SK-N-DZ (cell line): ENCODE measurements at places on chromosomes 13 and 19.

GRCh38 chr19:18488403-18488723 lies 33.5 kb downstream of the ELL start:
- DNase-seq = no peak

DNA sequence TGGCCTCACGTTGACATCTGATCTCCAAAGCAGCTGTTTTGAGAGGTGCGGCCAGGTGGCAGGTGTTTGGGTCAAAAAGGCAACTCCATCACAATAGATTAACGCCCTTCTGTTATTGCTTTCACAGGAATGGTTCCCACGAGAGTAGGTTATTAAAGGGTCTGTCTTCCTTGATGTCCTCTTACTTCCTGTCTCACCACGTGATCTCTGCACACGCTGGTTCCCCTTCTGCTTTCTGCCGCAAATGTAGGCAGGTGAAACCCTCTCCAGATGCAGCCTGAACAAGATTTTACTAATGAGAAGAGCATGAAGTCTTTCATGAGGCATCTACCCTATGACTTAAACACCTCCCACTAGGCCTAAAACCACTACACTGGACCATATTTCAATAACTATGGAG lies 22.8 kb upstream of the ZNF564 start:
- no peak for DNase-seq

DNA sequence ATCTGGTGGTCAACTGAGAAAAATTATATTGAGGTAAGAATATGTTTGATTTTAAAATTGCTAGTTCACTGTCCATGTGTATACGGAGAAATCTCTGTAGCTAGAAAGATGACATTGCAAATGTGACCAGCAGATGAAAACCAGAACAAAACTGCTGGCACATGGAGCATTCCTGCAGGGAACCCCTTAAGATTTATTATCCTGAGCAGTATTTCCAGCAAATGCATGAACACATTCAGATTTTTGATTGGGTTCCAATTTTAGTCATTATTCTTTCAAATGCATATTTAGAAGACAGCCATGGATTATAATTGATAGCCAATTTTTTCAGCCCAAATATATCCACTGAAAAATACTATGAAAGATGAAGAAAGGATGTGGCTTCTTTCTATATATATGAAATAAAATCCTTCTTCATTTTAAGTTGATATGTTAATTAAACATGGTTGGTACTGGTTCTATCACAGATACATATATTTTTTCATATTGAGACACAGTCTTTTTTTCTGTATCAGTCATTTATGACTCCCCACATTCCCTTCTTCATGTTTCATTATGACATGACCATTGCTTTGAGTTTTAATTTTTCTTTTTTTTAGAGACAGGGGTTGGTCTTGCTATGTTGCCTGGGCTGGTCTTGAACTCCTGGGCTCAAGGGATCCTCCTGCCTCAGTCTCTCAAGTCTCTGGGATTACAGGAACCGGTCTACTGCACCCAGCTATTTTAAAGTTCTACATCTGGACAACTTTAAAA lies 376.5 kb downstream of the KLF12 start:
- no peak for DNase-seq

DNA sequence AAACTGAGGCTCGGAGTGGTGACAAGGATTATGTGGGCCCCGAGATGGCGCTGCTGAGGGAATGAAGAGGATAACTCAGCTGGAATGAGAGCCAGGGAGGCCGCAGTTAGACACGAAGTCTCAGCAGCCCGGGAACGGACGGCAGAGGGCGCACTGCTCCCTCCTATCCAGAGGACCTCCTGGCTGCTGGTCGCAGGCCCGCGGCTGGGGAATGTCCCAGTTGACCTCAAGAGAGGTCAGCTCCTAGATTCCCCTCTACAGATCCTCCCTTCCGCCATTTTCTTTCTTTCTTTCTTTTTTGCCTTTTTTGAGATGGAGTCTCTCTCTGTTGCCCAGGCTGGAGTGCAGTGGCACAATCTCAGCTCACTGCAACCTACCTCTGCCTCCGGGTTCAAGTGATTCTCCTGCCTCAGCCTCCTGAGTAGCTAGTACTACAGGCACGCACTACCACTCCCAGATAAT lies 24.1 kb upstream of the ASPDH start:
- DNase-seq = peak; percentile 75

GRCh38 chr13:98606296-98606695 lies 29.4 kb upstream of the STK24 start:
- no peak for DNase-seq

GRCh38 chr19:57465680-57466381 lies 8.9 kb upstream of the VN1R1 start:
- peak; percentile 8 for DNase-seq

GRCh38 chr13:114112826-114113322 lies 19.5 kb downstream of the RASA3 start:
- DNase-seq = peak; percentile 37

GRCh38 chr13:30796132-30796572 lies 60.8 kb downstream of the ALOX5AP start:
- DNase-seq = no peak

GRCh38 chr19:3343619-3344502 lies 22.5 kb upstream of the NFIC start:
- DNase-seq = peak; percentile 59

GRCh38 chr13:102854675-102855074 lies 8.8 kb downstream of the ERCC5 start:
- DNase-seq = no peak

GRCh38 chr13:37490176-37490779 lies 108.3 kb downstream of the POSTN start:
- peak; percentile 0 for DNase-seq

DNA sequence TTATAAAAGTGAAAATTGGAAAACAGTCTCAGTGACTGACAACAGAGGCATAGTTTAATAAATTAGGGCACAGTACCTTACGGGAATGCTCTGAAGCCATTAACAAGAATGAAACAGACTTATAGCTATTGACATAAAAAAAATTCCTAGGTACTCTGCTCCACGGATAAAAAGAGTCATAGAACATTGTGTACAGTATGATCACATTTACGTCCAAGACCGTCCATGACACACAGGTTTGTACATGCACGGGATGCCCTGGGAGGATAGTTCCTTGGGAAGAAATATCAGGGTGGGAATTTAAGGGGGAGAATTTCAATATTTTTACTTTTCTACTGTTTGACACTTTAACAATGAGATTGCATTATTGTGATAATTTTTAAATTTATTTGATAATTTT lies 24.9 kb upstream of the CAMSAP3 start:
- no peak for DNase-seq

DNA sequence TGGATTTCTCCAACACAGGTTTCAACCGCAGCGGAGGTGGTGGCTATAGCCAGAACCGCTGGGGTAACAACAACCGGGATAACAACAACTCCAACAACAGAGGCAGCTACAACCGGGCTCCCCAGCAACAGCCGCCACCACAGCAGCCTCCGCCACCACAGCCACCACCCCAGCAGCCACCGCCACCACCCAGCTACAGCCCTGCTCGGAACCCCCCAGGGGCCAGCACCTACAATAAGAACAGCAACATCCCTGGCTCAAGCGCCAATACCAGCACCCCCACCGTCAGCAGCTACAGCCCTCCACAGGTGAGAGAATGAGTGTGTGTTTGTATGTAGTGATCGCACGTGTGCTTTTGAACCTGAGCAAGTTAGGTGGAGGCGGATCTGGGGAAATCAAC lies 6.0 kb upstream of the CCDC97 start:
- DNase-seq = no peak

- DNase-seq = no peak
These were observed 110.8 kb downstream of the SUCLA2 start for GRCh38 chr13:47890146-47890814.

- DNase-seq = no peak
These were observed 7.0 kb downstream of the RCN3 start for GRCh38 chr19:49534632-49535385.

- DNase-seq = no peak
These were observed 18.0 kb downstream of the PEPD start for GRCh38 chr19:33503433-33504057.

DNA sequence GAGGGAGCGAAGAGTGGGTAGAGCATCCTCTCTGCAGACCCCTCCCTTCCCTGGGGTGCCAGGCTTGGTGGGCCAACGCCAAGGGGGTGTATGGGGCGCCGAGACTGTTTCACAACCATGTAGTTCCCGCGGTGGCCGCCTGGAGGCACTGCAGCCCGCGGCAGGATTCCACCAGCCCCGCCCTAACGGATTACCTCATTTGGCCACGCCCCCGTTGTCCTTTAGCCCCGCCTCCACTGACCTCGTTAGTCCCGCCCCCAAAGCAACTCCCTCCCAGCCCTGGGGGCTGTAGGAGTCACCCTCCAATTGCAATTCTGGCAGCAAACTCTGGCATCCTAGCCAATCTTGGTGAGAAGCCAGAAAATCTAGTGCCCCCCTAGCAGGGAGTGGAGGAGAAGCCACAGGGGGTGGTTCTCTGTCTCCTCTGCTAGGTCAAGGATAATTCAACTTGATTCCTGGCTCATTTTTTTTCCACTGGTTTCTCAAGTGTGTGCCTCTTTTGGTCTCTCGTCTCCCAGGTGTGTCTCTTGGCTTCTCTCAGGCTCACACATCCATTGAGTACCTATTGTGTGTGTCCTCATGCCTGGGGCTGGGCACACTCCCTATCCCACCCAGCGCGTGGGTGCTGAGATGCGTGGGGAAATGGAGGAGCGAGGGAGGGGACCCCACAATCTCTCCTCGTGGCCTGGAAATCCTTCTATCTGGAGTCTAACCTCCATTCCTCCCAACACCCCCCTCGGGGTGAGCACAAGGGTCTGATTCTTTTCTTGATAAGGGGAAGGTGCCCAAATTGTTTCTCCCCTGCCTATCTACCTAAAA lies 2.0 kb downstream of the OLFM2 start:
- DNase-seq = peak; percentile 57

DNA sequence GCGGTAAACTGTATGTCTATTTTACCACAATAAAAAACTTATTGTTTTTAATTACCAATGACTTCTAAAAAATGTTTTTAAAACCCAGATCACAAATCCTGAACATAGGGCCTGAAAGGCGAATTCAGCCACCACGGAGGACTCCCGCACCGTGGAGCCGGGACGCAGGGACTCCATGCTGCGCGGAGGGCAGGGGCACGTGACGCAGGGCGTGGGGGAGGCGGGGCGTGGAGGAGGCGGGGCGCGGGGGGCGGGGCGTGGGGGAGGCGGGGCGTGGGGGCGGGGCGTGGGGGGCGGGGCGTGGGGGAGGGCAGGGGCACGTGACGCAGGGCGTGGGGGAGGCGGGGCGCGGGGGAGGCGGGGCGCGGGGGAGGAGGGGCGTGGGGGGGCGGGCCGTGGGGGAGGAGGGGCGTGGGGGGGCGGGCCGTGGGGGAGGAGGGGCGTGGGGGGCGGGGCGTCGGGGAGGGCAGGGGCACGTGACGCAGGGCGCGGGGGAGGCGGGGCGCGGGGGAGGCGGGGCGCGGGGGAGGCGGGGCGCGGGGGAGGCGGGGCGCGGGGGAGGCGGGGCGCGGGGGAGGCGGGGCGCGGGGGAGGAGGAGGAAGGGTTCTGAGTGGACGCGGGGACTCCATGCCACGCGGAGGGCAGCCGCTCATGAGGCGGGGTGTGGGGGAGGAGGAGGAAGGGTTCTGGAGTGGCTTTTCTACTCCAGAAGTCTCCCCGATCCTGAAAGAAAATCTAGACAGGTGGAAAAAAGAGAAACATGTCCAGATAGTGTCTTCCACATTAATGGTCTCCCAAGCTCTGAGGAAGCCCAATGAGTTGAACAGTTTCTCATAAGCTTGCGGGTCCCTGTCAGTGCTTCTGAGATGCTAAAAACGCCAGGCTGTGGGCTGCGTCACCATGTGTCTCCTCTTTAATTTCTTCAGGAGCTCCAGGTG lies 4.4 kb upstream of the PROZ start:
- DNase-seq = peak; percentile 65

DNA sequence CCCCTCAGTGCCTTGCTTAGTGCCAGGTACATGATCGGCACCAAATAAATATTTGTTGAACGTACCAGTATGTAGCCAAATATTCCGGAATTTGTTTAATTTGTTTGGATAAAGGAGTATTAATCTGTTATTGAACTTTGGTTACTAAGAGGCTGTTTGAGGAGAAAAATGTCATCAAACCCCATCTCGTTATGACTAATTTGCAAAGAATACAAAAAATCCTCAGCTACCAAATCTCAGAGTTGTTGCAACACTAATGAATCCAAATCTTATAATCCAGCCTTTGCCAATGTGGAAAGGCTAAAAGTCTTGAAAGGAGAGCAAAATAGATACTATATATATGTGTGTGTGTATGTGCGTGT lies 79.5 kb downstream of the KLF5 start:
- no peak for DNase-seq

GRCh38 chr13:113093580-113094409 lies 11.8 kb upstream of the F7 start:
- no peak for DNase-seq

DNA sequence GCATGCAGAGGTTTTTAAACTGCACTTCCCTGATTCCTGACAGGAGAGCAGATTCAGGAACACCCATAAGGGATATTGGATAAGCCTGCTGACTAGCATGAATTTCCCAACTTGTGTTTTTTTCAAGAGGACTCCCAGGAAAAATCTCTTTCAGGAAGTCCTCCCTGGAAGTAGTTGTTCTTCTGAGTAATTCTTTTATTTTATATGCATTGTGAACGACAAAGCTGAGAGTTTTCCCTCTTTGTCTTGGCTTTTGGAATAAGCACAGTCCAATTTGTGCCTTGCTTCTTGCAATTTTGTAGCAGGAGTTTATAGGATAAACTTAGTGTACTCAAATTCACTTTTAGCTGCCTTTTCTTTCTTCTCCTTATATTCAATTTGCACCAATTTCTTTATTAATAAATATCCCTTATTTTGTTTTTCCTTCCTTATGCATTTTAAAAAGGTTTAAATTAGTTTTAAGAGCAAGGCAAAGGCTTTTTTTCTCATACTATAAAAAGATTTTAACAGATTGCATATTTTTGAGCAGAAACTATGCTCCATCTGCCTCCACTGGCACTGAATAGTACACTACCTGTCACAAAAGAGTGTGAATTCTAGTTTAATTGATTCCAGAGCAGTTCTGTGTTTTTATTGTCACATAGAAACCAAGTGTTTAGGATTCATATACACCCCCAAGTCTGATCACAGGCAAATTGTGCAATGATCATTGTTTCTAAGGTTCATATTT lies 543.3 kb upstream of the SPRY2 start:
- no peak for DNase-seq

DNA sequence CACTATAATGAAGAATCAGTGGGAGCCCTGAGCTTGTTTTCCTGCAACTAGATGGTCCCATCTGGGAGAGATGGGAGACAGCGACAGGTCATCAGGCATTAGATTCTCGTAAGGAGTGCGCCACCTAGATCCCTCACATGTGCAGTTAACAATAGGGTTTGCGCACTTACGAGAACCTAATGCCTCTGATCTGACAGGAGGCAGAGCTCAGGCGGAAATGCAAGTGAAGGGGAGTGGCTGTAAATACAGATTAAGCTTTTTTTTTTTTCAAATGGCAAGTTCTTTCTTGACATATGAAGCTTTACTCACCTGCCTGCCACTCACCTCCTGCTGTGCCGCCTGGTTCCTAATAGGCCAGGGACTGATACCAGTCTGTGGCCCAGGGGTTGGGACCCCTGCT lies 14.4 kb downstream of the CDC16 start:
- DNase-seq = no peak

GRCh38 chr19:55437410-55437809 lies 5.7 kb downstream of the SHISA7 start:
- DNase-seq = peak; percentile 29
